ENCODE measurements at places on chromosomes 3 and 15.

DNA sequence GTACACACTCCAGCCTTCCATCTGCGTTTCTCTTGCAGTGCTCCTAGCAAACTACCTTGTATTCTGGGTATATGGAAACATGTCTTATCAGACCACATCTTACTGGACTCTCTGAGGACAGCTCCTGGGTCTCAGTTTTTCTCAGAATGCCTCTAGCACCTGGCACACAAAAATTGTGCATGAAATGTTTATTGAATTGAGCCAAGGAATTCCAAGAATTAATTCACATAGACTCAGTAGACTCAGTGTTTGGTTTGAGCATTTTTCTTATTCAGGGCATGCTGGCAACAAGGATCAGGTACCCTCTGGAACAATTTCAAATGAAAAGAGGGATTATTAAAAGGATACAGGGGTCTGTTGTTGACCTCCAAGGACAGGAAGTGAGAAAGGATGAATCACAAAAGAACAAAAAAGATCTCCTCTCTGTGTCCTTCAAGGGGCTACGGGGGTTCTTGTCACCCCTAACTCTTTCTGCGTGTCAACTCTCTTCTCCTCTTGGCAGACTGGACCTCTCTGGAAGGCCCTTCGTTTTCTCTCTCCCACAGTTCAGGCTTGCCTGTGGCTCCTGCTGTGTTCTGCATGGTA is 270.0 kb upstream of the HES1 start:
- no peak for DNase-seq

DNA sequence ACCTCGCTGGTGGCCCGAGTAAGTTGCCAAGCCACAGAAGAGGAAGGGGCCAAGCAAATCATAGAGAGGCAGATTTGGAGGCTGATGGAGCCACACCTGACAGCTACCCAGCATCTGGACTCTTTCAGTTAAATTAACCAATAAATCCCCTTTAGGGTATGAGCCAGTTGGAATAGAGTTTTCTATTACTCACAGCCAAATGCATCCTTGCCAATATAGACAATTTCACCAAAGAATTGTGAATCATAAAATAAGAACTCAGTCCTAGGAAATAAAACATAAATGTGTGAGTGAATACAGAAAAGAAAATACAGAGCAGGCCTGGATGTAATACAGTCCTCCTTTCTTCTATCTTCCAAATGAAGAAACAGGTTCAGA is 161.6 kb upstream of the ANKRD28 start:
- DNase-seq = no peak

- no peak for DNase-seq
Observed at GRCh38 chr15:34610354-34610753, 26.9 kb upstream of the GOLGA8B start.

DNA sequence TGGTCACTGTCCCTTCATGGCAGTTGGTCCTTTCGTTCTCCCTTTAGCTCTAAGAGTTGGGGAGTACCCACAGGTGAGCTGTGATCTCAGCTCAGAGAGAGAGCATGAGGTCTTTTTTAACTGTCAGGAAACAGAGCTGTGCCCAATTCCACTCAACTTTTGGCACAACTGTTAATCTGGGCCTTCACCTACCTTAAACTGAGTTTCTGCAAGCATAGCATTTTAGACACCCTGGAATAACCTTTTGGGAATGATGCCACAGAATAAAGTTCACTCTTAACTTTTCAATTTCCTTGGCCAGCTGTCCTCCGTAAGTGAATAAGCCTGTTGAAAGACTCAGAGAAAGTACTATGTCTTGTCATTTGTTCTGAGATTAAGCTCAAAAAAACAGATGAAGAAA is 35.9 kb downstream of the TUBGCP4 start:
- DNase-seq = no peak

GRCh38 chr15:36585774-36586173 is 6.3 kb downstream of the CDIN1 start:
- DNase-seq = peak; percentile 47

DNA sequence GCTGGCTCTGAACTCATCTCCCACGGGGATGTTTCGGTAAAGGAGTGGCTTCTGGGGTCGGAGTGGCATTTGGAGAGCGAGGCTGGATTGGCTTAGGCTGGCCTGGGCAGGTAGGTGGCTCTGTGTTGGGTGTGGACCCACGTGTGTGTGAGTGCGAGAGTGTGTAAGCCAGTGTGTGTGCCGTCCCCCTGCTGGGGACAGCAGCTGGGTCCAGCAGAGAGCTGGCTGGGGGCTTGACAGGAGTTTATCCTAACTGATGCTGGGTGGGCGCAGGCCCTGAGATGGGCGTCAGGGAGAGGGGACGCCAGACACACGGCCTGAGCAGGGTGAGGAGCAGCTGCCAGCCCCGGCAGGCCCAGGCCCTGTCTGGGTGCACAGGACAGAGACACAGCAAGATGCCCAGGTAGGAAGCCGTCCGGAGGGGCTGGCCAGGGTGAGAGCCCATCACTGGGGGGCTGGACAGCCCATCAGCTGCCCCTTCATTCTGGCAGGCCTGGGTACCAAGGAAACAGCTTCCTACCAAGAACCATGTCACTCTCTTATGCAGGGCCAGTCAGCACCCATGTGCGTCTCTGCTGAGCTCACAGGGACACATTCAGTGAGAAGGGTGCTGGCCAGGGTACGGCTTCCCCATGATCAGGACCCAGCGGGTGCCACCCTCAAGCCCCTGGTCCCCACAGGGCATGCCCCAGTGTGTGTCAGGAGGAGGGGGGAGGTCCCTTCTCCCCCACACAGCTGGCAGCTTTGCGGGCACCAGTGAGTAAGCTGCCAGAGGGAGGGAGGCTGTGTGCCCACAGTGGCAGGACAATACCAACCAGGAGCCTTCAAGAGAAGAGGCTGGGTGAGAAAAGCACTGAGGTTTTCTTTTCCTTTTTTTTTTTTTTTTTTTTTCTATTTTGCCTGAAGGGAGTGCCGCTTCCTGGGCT is 1.1 kb downstream of the PAK6 start:
- no peak for DNase-seq

DNA sequence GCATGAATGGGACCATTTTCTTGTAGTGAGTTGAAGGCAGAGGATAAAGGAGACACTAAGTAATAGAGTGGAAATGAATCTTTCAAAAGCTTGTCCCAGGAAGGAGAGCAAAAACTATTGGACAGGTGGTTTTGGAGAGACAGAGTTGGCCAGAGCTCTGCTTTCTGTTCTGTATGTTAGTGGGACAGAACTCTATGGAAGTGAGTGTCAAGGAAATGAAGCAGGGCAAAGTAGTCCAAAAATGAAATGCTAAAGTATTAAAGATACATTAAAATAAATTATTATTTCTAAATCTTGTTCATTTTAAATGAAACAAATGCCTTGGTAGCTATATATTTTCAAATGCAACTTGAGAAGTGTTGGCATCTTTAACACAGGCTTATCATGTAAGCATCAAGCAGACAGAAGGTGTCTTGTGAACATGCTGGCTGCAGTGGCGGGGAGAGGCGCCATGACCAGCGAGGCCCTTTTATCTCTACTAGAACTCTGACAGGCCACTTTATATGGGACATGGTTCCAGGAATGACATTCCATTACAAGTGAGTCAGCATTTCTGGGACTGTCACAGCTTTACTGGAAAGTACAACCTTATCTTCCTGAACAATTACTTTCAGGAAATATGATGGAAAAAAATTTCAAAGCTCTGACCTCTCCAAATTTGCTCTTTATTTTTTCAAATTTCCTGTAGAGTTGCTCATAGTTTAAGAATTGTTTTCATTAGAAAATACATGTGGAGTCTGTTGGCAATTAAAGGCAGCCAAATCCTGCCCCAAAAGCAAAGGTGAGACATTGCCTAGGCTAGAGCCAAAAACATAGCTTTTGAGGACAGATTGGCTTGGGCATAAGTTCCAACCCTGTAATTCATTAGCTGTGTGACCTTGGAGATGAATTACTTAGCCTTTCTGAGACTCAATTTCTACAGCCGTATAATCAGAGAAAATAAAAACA is 106.5 kb downstream of the ECT2 start:
- DNase-seq = no peak

- DNase-seq = no peak
Observed at GRCh38 chr15:88828791-88829190, 25.6 kb downstream of the ACAN start.

DNA sequence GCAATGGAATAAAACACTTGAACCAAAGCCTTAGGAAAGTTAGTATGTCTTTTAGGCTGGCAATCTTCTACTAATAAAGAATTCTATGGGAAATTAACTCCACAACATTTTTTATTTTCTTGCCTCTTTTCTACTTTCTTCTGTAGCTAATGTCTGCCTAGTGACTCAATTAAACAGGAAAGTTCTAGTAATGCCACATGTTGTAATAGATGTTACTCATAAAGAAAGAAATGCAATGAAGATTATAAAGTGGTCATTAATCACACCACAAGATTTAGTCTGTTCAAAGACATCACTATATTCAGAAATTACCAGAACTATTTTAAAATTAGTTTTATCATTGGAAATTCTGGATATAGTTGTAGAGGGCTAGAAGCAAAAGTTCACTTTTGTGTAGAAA is 329.7 kb downstream of the SI start:
- DNase-seq = no peak

DNA sequence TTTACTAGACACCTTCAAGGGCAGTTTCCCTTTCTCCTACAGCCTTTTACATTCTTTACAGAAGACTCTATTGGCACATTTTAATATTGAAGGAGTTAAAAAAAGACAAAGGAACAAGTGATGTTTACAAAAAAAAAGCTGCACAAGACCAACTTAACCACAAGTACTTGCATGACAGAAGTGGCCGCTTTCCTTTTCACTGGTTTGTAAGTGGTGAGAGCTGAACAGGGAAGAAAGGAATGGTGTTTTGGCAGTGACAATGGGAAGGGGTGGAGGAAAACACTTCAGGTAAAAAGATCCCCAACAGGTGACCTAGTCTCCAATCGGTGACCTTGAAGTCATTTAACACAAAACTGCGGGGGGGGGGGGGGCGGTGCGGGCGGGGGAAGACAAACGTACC is 1.1 kb downstream of the WDR72 start:
- no peak for DNase-seq

DNA sequence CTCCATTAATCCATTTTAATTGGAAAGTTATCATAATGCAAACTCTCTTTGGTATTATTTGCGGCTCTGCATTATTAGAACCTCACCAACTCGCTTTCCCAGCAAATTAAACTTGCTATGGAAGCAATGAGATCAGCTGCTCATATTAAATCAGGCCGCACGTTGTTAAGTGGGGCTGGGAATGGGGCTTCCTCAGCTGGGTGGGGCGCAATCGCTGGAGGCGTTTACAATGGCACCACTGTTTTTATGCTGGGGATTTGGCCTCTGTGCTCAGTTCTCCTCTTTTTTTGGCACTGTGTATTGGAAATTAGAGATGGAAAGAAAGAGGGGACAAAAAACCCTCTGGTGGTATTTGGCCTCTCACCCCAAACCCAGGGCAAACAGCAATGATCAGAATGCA is 72.2 kb downstream of the RPLP1 start:
- no peak for DNase-seq
